ENCODE measurements at places on chromosomes 16 and 17.

GRCh38 chr17:76408037-76408849 is 23.8 kb downstream of the SPHK1 start:
- DNase-seq, result peak; percentile 82
- H3K4me3 ChIP-seq, result no peak overlapping the region
- H3K4me1 ChIP-seq, result peaks cover 8% of the 10 kb centered on the region
- H3K27ac ChIP-seq, result no peak overlapping the region

- no peak for DNase-seq
- H3K4me1 ChIP-seq, result peaks cover 8% of the 10 kb centered on the region
- no peaks in the 10 kb centered on the region for H3K36me3 ChIP-seq
- no peak overlapping the region for H3K4me3 ChIP-seq
These were observed 7.4 kb downstream of the GLIS2 start for GRCh38 chr16:4323071-4323844.

DNA sequence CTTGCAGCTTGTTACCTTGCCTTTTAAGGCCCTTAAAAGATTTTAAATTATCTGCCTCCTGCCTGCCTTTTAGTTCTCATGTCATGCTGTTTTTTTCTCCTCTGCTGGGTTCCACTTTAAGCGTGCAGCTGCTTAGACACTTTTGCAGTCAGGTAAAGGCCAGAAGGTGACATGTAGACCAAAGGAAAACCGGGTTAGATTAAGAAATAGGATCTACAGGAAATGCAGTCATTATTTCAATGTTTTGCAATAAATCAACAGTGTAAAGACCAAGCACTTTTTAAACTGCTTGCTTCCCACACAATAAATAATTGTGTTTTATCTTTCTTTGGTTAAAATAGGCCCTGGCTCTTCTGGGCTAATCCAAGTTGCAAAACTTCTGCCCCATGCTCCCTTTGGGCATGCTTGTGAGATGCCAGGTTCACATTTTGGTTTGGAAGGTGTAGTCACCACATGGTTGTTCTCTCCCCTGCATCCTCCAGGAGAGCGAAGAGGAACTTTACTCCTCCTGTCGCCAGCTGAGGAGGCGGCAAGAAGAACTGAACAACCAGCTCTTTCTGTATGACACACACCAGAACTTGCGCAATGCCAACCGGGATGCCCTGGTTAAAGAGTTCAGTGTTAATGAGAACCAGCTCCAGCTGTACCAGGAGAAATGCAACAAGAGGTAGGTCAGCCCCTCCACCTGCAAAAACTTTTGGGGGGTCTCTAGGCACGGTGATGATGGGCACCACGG is 54.9 kb downstream of the SDR42E1 start:
- no peak overlapping the region for H3K4me3 ChIP-seq
- no peaks in the 10 kb centered on the region for H3K27me3 ChIP-seq
- H3K36me3 ChIP-seq, result peaks cover 2% of the 10 kb centered on the region
- H3K27ac ChIP-seq, result no peak overlapping the region
- H3K4me1 ChIP-seq, result no peaks in the 10 kb centered on the region

DNA sequence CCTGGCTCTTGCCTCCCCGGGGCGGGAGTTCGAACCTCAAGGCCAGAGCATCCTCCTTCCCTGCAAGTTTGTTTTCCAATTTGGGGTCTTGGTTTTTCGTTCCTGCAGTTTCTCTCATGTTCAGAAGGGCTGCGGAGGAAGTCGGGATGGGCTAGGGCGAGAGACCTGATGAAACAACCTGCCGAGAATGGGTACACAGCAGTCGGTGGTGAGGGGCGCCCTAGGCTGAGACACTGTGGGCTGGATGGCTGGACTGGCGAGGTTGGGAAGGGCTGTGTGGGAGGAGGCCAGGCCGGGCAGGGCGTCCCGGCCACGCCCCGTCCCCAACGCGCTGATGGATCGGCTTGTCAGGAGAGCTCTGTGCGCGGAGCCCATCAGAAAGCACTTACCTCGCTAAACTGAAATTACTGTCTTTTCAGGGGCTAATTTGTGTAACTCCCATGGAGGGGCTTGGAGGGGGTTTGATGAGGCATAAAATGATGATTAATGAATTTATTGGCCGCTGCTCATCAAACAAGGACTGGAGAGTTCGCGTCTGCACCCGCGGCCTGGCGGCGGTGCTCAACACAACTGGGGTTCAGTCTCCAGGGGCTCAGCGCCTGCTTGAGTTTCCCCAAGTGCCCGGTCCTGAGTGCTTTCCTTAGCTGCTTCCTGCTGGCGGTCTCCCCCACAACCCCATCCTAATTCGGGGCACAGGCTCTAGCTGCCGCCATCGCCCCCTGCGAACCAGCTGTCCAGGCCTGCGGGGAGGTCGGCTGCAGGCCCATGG is 9.0 kb downstream of the IRX5 start:
- no peak overlapping the region for H3K4me3 ChIP-seq
- no peak for DNase-seq
- H3K27me3 ChIP-seq, result peaks cover 76% of the 10 kb centered on the region
- no peaks in the 10 kb centered on the region for H3K36me3 ChIP-seq
- H3K4me1 ChIP-seq, result peaks cover 16% of the 10 kb centered on the region

- no peak overlapping the region for H3K27ac ChIP-seq
- no peaks in the 10 kb centered on the region for H3K27me3 ChIP-seq
- H3K4me1 ChIP-seq, result peaks cover 12% of the 10 kb centered on the region
- DNase-seq, result no peak
- no peak overlapping the region for H3K4me3 ChIP-seq
These were observed 21.3 kb upstream of the BAIAP2 start for GRCh38 chr17:81013642-81014041.

DNA sequence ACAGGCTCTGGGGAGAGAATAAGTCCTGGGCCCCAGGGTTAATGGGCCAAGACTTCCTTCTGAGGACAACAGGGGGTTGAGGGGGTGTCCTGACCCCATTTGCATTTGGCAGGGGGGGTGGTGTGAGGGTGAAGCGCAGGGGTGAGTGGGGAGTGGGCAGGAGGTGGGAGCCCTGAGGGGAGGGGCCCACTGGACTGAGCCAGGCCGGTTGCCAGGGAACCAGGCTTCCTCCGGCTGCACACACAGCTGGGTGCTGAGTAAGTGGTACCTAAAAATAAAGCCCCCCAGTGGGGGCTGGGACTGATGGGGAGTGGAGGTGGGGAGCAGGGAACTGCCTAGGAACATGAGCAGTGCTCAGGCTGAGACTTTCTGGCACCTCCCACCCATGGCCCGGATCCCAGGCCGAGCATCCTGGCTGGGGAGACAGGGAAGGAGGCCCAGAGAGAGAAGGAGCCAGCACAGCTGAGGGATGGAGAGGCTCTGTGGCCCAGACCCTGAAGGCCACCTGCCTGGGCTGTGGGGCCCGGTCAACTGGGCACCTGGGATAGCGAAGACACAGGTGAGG is 7.5 kb upstream of the RASD1 start:
- H3K36me3 ChIP-seq, result no peaks in the 10 kb centered on the region
- no peak overlapping the region for H3K27ac ChIP-seq
- DNase-seq, result no peak
- no peak overlapping the region for H3K4me3 ChIP-seq

DNA sequence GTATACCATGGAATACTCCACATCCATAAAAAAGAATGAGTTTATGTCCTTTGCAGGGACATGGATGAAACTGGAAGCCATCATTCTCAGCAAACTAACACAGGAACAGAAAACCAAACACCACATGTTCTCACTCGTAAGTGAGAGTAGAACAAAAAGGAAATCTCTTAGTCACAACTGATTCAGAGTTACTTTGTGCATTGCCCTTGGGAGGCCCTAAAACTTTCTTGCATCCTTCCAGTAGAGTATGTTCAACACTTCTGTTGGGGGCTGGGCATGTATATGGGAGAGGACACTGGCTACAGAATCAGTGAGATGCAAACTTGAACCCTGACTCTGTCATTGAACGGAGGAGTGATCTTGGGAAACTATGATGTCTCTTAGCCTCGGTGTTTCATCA is 147.4 kb upstream of the IRX5 start:
- H3K4me3 ChIP-seq, result no peak overlapping the region
- no peaks in the 10 kb centered on the region for H3K27me3 ChIP-seq
- H3K4me1 ChIP-seq, result no peaks in the 10 kb centered on the region
- no peaks in the 10 kb centered on the region for H3K36me3 ChIP-seq
- no peak for DNase-seq

DNA sequence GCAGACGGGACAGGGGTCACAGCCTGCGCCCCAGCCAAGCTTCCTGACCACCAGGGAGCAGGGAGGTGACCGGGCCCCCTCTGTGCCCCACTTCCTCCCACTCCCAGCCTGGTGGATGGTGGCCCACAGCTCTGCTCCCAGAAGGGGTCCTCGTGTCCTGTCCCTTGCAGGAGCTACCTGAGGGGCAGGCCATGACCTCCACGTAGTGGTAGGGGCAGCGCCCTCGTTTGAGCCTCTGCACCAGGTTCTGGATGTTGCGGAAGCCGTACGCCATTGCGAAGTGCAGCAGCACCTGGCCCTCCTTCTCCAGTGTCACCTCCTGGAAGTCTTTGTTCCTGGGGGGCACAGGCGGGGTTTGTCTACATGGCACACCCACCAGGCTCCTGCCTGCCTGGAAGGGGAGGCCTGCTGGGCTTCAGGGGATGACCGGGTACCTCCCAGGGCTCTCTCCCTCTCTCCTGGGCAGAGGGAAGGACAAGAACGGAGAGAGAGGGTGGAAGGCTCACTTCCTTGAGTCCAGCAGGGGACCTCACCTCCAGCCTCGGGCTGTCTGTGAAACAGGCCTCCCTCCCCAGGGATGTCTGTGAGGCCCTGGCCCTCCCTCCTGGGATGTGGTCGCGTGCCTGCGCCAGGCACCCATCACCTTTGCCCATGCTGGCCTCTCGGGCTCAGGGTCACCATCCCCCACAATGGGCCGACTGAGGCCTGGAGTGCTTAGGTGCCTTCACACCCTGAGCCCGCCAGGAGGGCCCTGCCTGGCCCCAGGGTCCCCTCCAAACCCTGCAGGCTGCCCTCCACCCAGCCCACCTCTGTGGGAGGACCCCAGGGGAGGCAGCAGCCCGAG is 4.0 kb downstream of the HAGHL start:
- DNase-seq, result no peak
- H3K4me3 ChIP-seq, result no peak overlapping the region
- no peaks in the 10 kb centered on the region for H3K27me3 ChIP-seq
- no peak overlapping the region for H3K27ac ChIP-seq
- peaks cover 9% of the 10 kb centered on the region for H3K4me1 ChIP-seq
- H3K36me3 ChIP-seq, result peaks cover 8% of the 10 kb centered on the region

DNA sequence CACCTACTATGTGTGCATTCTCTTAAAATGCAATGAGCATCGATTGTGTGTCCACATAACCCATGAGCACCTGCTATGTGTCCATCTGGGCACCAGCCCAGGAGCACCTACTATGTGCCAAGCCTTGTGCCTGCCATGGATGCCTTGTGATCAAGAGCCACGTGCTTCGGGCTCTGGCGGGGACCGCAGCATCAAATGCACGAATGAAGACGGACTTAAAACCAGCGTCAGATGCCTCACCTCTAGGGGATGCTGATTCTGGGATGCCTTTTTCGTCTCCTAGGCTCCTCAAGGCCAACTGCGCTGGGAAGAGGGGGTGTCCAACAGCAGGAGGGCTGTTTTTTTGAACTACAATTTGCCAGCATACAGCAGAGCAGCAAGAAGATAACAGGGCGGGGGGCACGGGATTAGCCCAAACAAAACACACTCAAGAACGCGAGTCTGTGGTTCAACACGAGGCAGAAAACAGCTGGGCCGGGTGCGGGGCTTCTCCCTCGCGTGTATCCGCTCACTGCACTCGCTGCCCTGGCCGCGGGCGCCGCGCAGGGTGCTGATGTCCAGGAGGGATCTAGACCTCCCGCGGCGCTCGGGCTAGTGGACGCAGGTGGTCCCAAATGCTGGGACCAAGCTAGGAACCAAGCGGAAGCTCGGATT is 1.2 kb upstream of the GLIS2 start:
- no peaks in the 10 kb centered on the region for H3K36me3 ChIP-seq
- H3K4me3 ChIP-seq, result peak overlapping the region; percentile 71
- H3K27me3 ChIP-seq, result peaks cover 13% of the 10 kb centered on the region
- H3K4me1 ChIP-seq, result peaks cover 12% of the 10 kb centered on the region
- no peak overlapping the region for H3K27ac ChIP-seq
- DNase-seq, result peak; percentile 46

GRCh38 chr16:87152221-87152755 is 164.9 kb downstream of the C16orf95 start:
- no peak overlapping the region for H3K4me3 ChIP-seq
- peaks cover 5% of the 10 kb centered on the region for H3K27me3 ChIP-seq
- DNase-seq, result no peak
- no peak overlapping the region for H3K27ac ChIP-seq
- H3K4me1 ChIP-seq, result no peaks in the 10 kb centered on the region

DNA sequence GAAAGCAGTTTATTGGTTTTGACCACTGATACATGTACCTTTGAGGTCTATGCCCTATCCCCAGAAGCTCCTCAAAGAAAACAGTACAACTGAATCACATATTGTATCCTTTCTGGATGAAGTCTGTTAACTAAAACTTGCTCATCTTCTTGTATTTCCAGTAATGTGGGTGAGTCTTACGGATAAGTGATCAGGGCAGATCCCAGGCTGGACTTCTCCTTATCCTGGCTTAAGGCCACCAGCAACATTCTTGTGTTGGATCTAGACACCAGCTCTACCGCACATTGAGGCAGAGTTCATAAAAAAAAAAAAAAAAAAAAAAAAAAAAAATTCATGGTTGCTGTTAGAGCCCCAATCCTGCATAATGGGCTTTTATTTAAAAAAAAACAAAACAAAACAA is 536.7 kb upstream of the HSBP1 start:
- no peak overlapping the region for H3K27ac ChIP-seq
- H3K4me3 ChIP-seq, result no peak overlapping the region
- no peaks in the 10 kb centered on the region for H3K36me3 ChIP-seq

DNA sequence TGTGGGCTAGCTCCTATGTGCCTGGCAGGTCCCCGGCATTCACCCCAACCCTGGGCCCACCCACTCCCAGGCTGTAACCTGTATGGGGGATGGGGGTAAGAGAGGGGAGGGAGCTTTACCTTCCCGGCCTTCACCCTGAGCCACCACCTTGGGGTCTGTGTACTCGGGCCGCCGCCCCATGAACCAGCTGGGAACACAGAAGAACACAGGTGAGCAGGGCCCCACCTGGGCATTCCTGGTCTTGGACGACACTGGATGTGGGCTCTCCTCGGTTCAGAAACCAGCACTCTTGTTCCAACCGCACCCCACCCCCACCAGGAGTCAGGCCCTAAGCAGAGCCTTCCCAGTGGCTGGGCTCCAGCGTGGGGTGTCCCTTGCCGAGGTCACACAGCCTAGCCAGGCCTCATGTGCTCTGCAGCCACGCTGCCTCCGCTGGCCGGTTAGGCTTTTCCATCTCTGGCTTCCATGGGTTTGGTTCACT is 18.8 kb downstream of the B9D1 start:
- DNase-seq, result peak; percentile 5
- no peak overlapping the region for H3K4me3 ChIP-seq
- no peak overlapping the region for H3K27ac ChIP-seq
- peaks cover 5% of the 10 kb centered on the region for H3K27me3 ChIP-seq
- H3K36me3 ChIP-seq, result no peaks in the 10 kb centered on the region
- H3K4me1 ChIP-seq, result no peaks in the 10 kb centered on the region

All from activated CD4-positive, alpha-beta memory T cell treated with anti-CD3 and anti-CD28 coated beads for 36 hours (primary cell).